CD4-positive, alpha-beta T cell treated with Interleukin-17A for 4 hours (primary cell): ENCODE measurements at places on chromosomes 1 and 21.
A peak's percentile ranks its signal among the peaks of the same experiment; 100 is the strongest.

DNA sequence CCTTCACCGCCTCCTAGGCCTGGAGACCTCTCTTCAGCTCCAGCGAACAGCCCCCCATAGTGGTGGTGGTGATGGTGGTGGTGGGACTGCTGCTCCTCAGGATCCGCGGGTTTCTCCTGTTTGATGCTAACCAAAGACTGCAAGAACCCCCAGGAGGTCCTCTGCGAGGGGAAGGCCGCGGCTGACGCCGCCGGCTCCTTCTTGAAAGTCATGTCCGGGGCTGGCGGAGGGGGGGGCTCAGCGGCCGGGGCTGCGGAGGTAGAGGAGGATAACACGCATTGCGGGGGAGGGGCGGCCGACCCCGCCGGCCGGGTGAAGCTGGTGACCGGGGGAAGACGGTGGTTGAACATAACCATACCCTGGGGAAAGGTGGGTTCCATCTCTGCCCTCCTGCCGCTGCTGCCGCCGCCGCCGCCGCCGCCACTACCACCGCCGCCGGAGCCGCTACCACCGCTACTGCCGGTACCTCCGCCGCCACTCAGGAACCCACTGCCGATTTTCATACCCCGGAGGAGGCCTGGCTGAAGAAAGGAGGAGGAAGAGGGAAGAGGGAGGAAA, 554 bp downstream of the ZNF281 start:
- peak; percentile 52 for DNase-seq

DNA sequence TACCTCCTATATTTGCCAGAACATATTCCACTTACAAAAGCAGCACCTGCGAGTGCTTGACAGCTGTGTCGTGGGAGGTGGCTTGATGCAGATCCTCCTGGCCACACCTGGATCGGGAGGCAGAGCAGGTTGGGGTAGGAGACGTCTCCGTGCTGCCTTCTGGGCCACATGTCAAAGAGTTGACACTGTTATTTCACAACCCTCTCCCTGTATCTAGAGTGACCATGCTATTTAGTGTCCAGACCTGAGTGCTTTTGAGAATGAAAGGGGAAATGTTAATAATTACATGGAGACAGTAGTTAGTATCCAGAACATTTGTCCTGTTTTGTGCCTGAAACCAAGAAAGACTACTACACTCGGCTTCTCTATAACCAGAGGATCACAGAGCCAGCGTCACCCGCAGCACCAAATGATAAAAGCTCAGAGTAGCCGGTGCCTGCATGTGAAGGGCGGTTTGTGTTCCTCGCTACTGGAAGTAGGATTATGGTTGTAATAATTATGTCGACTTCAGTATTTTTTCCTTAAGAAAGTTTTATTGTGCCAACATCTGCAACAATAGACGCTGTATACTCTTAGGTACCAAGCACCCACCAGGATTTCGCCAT, 77.1 kb downstream of the GALNT2 start:
- no peak for DNase-seq

GRCh38 chr1:245874942-245875580, 632.0 kb downstream of the SMYD3 start:
- no peak for DNase-seq

DNA sequence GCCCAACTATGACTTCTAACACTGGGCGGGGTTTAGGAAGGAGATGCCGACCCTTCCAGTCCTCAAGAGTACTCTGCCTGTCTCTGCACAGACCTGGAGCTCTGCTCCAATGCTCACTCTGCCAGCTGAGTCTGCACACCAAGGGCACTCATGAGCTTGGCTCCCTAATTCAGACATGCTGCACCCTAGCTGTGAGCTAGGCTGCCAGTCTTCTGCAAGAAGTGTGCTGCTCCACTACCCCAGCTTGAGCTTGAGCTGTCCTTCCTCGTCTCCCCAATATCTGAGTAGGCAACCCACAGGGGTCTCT, 13.2 kb downstream of the TP53BP2 start:
- DNase-seq: no peak

GRCh38 chr1:14929547-14930246, 223.8 kb upstream of the TMEM51 start:
- no peak for DNase-seq

GRCh38 chr1:55399346-55399745, 184.2 kb upstream of the USP24 start:
- DNase-seq: no peak

DNA sequence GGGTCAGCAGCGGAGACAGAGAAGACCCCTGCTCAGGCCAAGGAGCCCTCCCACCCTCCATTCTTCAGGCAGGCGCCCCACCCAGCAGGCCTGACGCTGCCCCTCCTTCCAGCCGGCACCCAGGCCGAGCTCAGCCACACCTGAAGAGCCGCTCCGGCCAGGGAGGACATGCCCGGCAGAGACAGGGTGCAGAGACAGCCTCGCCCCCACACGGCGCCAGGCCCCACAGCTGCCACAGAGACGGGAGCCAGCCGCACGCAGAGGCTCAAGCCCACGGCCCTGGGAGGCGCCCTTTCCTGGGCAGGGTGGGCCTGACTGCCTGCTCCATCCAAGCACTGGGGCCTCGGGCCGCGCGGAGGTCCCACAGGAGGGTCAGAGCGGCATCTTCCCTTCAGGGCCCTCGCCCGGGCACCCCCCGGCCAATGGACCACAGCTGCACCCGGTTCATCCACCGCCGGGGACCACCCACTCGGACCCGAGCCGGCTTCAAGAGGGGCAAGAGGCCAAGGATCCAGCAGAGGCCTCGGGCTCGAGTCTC, 5.2 kb downstream of the TTLL10 start:
- no peak for DNase-seq

- DNase-seq: no peak
These were observed 20.3 kb downstream of the ARHGEF10L start for GRCh38 chr1:17559615-17560419.

GRCh38 chr1:23020706-23021405, 1.6 kb downstream of the KDM1A start:
- DNase-seq: no peak

GRCh38 chr1:87644579-87645190, 316.0 kb downstream of the LMO4 start:
- DNase-seq: no peak

DNA sequence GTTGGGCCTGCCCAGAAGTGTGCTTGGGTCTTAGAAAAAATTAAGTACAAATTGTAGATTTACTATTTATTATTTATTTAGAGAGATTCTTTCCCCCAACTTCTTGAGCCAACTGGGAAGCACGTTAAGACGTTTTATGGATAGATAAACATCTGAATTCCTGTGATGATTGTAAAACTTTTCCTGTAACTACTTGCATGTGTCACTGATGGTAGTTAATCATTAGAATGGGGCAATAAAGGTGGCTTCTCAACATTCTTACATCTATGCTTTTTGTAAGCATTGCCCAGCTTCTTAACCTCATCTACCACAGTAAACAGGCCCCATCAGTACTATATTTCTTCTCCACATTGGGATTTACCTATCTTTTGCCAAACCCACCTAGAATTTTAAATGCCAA, 559.8 kb downstream of the LMO4 start:
- no peak for DNase-seq

GRCh38 chr1:183023601-183024316, 539 bp downstream of the LAMC1 start:
- peak; percentile 15 for DNase-seq

DNA sequence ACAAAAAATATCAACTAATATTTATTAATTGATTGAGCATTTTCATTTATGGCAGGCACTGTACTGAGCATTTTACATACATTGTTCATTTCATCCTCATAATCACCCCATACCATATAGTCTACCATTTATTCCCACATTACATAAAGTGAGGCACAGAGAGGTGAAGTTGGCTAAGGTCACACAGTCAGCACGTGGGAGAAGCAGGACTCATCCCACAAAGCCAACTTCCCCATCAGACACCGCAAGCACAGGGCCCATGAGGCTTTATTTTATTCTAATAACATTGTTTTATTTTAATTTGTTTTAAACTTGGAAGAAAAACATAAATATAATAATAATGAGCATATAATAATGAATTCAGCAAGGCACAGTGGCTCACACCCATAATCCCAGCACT, 43.1 kb upstream of the CAPZB start:
- no peak for DNase-seq

DNA sequence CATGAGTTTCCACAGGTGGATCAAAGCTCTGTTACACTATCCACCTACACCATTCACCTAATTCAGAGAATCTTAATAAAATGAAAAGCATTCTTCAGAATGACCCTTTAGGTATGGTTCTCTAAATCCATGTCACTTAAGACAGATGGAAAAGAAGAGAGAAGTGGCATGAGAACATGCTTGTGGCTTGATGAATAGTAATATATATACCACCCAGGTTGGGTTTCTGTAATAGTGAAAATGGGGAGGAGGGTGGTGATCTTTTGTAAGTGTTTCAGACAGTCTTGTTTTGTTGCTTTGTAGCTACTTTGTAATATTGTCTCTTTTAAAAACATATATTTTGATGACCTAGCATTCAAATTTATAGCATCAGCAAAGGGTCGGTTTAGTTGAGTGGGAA, 469.8 kb downstream of the USP25 start:
- DNase-seq: no peak

DNA sequence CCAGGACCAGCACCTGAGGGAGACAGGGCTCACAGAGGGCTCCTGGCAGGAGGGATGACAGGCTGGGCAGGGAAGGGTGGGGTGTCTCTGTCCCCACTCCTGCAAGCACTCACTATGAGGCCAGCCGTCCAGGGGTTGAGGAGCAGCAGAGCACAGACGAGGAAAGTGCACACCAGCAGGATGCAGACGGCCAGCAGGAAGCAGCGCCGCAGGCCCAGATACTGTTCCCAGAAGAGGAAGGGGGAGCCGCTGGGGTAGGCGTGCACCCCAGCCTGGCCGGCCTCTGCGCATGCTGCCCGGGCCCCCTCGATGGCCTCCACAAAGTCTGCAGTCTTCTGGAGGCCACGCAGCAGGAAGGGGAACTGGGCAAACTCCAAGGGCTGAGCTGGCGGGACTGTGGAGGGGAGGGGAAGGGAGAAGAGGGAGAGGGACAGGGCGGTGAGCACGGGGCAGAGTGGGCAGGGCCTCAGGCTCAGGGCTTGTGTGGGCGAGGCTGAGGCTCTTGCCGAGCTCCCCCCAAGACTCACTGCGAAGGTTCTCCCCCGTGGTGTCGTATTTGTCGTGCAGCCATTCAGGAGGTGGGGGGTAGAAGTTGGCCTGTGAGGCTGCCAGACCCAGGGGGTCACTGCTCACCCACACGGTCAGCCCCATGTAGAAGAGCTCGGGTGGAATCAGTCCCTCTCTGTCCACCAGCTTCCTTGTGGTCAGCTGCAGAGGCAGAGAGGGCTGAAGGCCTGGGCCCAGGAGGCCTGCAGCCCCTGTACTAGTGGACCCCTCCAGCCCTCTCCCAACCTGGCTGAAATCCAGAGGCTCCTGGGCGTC, 16.5 kb downstream of the PTCH2 start:
- no peak for DNase-seq

GRCh38 chr1:1669468-1670440, 10.9 kb upstream of the CDK11B start:
- DNase-seq: no peak

DNA sequence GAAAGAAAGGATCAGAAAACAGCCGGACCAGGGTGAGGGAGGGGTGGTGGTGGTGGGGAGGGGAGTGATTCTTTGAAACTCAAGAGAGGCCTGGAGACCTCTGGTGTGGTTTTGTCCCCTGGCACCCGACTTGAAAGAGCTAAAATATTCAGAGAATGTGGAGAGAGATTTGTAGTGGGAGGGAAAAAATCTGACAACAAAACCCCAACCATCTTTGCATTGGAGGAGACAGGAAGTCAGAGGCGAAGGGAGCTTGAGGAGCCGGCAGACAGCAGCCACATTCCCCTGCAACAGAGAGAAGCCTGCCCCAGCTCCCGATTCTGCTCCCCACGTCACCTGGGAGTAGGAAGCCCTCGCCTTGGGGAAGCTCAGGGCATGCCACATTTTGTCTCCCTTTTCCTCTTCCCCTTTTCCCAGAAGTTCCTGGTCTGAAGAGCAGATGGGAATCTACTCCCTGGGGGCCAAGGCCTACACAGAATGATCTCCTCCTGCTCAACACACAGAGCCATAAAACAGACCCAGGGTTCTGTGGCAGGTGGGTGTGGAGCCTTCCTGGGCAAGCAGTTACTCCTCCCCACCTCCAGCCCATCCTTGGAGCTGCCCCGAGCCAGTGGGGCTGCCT, 84.9 kb downstream of the ITPKB start:
- DNase-seq: no peak

DNA sequence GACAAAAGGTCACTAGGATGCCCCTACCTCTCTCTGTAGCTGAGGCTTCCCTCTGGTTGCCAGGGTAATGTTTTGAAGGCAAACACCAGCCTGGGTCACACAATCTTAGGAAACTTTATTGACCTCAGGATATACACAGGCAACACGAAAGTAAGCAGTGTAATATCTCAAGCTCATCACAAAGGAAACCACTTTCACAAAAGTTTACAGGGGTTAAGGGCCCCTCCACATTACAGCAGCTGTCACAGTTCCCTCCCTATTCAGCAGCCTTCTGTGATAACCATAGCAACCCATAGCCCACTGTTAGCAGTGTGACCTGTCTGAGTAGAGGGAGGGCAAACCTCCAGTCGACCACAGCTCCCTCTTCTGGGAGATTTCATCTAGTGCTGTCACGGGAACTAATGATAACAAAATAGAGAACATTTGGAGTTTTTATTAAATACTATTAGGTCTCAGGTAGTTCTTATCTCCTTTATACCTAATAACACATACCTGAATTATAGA, 149.8 kb downstream of the PTPRC start:
- DNase-seq: peak; percentile 4

DNA sequence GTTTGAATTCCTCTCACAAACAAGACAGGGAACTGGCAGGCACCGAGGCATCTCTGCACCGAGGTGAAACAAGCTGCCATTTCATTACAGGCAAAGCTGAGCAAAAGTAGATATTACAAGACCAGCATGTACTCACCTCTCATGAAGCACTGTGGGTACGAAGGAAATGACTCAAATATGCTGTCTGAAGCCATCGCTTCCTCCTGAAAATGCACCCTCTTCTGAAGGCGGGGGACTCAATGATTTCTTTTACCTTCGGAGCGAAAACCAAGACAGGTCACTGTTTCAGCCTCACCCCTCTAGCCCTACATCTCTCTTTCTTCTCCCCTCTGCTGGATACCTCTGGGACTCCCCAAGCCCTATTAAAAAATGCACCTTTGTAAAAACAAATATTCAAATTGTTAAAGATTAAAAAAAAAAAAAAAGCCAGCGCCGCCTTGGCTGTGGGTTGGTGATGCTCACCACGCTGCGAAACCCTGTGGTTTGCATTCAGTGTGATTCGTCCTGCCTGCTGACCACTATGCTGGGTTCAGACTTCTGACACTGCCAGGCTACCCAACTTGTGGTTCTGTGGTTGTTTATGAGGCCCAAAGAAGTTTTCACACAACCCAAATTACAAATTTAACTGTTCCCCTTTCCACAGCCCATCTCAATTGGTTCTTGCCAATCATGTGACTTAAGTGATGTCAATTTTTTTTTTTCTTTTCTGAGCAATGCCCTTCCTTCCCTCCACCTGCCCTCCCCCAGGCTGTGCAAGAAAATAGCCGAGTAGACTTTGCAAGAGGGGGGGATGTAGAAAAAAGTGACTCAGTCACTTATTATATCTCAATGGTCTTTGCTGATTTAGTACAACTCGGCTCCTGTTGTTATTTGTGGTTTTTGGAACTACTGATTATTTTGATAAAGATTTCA, at the start of gene RUNX1:
Gene RUNX1 (minus strand): TSS at position 597 of the 912 bp plus-strand sequence.
- peak; percentile 78 for DNase-seq
